Gastrocnemius medialis (tissue), 4 donors: ENCODE measurements at places on chromosomes 4 and X. TPM values are rescaled to one million over a fixed set of nuclear protein-coding genes. Genes with fewer than 3 reads are reported as not detected.

The NUDT9 gene
- 13.4 TPM for total RNA-seq

The TLR8 gene
- total RNA-seq: 0.61 TPM

The TMEM47 gene
- 35.6 TPM for total RNA-seq

The NLRP2B gene
- total RNA-seq: not detected

- DNase-seq: no peak
Observed at GRCh38 chr4:10094841-10095240, 21.8 kb downstream of the WDR1 start.

DNA sequence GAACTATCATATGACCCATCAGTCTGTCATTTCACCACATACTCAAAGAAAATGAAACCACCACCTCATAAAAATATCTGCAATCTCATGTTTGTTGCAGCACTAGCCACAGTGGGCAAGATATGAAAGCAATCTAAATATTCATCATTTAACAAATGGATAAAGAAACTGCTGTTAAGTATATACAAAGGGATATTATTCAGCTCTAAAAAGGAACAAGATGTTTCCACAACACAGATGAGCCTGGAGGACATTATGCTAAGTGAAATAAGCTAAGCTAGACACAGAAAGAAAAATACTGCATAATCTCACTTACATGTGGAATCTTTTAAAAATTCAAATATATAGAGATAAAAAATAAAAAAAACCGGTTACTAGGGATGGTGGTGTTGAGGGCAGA, 108.2 kb upstream of the BRWD3 start:
- no peak for DNase-seq

DNA sequence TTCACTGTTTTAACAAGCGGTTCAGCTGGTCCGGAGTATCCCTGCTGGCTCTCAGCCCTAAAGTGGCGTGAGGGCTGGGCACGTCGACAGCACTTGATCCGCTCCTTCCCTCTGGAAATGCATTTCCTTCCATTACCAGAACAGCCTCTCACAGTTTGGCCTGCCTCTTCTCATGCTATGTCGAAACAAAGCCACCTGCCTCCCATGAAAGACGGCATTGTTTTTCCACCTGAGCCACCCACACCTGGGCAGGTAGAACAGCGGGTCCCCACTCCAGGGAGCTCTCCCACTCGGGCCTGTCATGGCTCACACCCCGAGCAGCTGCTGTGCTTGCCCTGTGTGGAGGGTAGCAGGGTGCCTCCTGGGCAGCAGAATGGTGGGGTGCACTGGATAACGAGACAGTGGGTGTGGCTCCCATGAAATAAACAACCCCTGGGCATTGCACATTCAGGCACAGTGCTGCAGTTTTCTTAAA, 86.2 kb downstream of the FHDC1 start:
- DNase-seq: no peak

DNA sequence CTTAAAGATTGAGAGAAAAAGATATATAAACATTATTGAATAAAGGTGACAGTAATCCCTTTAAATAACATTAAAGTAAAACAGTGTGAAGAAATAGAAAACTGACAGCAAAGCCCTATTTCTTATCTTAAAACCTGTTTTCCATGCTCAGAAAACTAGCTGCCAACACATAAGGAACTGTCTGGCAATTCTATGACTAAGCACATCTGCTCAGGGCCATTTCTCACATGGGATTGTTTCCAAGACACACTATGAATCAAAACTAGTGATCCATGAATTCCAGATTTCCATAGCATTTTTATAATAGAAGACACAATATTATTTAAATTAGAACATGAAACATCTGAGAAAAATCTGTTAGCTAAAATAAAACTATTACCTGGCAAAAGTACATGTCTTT, 113.4 kb downstream of the SCLT1 start:
- no peak for DNase-seq

DNA sequence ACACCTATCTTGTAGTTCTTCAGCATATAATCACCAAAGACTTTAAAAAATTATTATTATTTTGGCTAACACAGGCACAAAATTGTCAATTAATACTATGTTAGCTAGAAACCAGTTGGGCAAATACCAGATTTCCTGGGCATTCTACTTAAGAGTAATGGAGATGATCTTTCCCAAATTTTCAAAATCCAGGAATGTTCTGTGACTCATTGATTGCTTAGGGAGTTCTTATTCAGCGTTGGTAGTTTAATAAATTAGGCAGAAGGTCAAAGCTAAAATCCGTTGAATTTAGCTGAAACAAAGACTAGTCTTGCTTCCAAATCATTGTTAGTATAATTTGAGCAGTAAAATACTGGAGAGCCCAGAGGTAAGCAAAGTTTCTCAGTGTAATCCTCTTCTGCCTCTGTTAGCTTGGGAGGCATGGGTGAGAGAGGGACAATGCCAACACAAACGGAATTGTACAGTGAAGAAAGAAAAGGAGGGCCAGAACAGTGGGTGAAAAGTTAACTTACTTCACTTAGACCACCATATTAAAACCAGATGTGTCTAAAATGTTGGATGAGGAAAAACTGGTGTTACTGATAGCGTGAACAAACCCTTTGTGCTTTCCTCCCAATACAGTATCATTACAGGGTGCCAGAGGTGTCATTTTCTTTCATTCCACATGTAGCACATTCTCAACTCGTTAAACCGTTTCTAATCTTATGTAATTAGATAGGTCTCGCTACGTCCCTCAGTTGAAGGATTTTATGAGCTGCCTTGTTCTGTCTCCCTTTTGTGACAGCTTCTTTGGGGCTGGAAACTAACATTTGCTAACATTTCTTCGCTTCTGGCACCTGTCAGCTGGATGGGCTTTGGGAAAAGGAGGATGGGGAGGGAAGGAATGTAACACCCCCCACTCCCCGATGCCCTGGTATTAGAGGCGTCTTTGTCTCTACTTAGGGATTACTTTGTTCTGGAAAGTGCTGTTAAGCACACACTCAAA, 87.4 kb upstream of the CITED1 start:
- no peak for DNase-seq

- no peak for DNase-seq
Observed at GRCh38 chr4:100895556-100896197, 377.9 kb upstream of the EMCN start.

DNA sequence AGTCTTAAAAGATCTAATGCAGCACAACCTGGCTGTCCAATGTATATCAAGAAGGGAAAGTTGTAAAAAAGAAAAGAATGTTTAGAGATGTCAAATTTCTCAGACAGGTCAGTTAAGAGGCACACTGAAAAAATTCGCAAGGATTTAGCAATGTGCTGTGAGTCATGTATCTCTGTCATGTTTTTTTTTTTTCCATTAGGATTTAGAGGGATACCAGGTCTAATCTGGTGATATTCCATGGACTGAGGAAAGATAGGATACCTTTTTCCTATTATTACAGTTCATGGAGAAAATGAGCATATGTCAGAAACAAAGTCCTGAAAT, 815.4 kb upstream of the PCDH10 start:
- no peak for DNase-seq

DNA sequence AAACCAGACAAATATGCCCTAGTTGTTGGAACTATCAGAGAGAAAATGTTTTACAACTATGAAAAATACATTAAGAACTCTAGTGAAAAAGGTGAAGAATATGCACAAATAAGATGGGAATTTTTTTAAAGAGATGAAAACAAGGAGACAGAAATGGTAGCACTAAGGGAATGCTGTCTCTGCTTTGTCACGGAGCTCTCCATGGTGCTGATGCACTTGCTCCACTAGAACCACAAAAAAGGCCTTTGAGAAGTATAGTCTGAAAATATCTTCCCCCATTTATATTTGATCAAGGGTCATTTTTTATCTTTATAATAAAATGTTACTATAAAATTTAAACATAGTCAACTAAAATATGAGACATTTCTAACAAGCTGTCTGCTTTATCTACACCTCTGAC, 1655.5 kb upstream of the AGA start:
- no peak for DNase-seq
